ENCODE measurements at places on chromosomes 12 and 14.

GRCh38 chr14:64821651-64822050 is 58.1 kb downstream of the SPTB start:
- DNase-seq, result no peak

GRCh38 chr12:66539431-66539830 is 139.4 kb downstream of the GRIP1 start:
- DNase-seq, result no peak

- DNase-seq, result no peak
Observed at GRCh38 chr12:76628745-76629144, 69.2 kb upstream of the OSBPL8 start.

GRCh38 chr12:112172556-112173324 is 47.4 kb downstream of the TRAFD1 start:
- DNase-seq, result no peak

DNA sequence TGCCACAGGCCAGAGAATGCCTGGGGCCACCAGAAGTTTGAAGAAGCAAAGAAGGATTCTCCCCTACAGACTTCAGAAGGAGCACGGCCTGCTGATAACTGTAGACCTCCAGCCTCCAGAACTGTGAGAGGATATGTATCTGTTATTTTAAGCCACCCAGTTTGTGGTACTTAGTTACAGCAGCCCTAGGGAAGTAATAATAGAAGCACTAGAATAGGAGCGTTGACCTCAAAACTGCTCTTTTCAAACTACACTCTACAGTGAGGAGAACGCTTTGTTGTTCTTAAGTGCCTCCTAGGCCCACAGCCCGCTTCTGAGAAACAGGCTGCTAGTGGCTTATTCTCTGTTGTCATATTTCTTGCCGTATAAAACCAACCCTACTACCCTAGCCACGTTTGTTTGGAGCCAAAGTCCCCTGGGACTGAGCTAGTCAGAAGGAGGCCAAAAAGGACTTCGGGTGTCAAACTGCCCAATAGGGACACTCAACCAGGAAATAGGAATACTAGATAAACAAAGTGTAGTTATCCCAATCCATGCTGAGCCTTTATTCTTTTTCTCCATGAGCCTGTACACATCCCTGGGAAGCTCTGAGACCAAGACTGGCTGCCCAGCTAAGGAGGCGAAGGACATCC is 38.5 kb upstream of the FRS2 start:
- no peak for DNase-seq

DNA sequence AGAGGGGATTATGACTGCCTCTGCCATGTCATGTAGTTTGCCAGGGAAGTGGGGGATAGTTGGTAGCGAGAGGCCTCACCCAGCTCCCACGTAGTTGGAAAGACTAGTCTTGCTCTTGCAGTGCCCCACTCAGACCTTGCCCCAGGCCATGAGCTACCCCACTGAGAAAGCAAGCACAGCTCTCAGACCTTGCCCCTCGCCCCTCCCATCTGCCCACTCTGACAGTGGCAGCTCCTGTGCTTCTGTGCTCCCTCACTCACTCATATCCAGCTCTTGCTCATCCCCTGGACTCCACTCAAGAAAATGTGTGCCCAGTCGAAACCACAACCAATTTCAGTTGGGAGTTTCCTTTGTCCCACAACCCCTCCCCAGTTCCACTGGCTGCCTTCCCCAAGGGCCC is 55.5 kb upstream of the BDKRB2 start:
- no peak for DNase-seq

GRCh38 chr12:22415342-22416309 is 81.1 kb upstream of the ST8SIA1 start:
- no peak for DNase-seq

DNA sequence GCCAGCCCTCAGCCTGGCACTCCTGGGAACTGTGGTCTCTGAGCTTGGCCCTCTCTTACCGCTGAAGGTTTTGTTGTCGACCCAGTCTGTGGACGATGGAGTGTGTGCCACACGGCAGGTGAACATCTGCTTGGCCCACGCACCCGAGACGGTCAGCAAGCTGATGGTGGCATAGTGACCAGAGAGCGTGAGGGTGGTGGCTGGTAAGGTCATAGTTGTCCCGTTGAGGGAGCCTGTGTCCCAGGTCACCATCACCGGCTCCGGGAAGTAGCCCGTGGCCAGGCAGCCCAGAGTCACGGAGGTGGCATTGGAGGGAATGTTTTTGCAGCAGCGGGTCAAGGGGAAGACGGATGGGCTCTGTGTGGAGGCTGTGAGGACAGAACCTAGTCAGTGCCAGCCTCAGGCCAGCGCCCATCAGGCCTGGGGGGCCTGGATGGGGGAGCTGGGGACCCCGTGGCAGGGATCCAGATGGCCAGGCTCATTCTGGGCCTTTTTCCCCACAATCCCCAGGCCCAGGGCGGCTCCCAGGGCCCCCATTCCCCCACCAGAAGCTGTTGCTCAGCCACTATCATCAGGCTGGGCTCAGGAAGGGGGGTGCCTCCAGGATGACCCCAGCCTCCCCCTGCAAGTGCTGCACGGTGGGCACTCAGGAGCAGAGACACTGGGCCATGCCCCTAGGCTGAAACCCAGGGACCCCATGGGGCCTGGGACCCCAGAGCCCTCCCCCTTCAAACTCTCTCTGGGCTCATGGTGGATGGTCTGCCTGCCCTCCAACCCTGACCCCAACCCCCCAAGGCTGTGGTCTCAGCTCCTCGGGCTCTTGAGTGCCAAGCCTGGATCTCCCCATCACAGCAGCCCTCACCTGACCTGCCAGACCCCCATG is 75.2 kb downstream of the TMEM121 start:
- no peak for DNase-seq

DNA sequence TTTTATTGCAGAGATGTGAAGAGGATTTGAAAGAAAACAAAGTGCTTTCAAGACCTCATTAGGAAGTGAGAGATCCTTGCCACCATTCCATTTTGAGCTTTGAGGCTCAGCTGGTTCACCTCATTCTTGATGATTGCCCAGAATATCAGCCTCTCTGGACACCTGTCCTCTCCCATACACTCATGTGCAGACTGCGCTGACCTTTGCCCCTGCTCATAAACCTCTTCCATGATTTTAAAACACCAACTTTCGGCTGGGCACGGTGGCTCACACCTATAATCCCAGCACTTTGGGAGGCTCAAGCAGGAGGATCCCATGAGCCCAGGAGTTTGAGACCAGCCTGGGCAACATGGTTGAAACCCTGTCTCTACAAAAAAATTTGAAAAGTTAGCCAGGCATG is 8.9 kb downstream of the COX14 start:
- no peak for DNase-seq

- no peak for DNase-seq
Observed at GRCh38 chr12:124365726-124366430, 71.0 kb downstream of the RFLNA start.

- no peak for DNase-seq
Observed at GRCh38 chr12:96327346-96327745, 72.9 kb downstream of the CDK17 start.

DNA sequence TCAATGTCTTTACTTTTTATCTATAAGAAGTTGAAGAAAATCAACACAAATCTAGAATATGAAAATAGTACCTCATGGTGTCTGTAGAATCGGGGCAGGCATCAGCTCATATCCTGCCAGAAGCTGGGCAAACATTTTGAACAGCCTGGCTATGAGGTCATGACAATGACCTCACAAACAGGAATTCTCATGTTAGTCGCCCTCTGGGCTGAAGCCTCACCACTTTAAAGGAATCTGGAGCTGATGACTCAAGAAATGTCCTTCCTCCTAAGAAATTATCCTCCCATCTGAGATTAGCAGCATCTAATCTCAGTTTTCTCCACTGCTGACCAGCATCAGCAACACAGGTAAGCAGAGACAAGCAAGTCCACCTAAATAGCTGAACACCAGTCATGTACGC is 27.1 kb downstream of the CLIP1 start:
- DNase-seq, result peak; percentile 83

GRCh38 chr12:68279227-68280054 is 26.0 kb upstream of the IL22 start:
- DNase-seq, result no peak

- DNase-seq, result no peak
Observed at GRCh38 chr12:2410496-2410895, 357.7 kb downstream of the CACNA1C start.

DNA sequence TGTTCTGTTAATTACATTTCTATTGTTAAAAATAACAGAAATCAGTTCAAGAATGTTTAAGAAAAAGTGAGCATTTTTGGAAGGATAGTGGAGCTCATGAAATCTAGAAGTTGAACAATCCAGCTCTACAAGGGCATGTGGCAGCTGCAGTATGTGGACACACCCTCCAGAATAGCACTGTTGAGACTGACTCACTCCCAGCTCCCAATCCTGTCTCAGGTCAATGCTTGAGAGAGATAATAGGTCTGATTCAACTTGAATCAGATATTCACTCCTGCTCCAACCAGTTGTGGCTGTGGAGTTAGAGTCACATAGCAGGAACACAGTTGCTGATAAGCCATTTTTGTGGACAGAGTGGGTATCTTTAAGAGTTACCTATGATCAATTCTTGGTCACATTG is 113.0 kb upstream of the NTF3 start:
- DNase-seq, result no peak

- DNase-seq, result no peak
Observed at GRCh38 chr12:51925346-51926063, 18.2 kb downstream of the ACVRL1 start.

- DNase-seq, result no peak
Observed at GRCh38 chr12:132003846-132004245, 54.1 kb downstream of the EP400 start.

- DNase-seq, result no peak
Observed at GRCh38 chr12:45223868-45224267, 8.0 kb downstream of the ANO6 start.

DNA sequence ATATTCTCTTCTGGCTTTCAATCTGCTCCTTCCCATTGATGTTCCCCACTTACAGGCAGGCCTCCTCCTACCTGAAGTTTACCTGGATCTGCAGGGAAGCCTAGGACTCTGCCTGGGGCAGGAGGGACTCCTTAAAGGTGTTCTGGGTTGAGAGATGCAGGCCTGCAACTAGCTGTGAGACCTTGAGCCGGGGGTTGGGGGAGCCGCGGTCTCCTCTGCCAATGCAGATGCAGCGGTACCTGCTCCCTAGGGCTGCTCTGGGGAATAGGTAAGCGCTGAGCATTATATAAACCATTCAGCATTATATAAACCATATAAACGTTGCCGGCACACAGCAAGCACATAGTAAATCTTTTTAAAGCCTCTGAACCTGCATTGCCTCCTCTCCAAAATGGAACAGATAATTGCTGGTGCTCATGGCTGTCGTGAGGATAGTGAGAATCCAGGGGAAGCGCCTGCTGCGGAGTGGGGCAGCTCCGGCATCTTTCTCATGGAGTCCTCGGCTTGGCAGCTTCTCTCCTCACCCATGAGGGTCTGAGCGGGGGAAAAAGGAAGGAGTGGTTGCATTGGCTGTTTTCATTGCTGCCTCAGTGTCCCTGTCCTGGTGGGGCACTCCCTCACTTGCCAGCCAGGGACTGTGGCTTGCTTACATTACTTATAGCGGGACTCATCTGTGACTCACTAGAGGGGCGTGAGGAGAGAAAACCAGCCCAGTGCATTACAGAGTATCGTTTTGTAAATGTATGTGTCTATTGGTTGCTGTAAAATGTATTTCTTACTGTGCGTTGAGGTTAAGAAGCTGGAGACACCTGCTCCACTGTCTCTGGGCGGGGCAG is 12.5 kb upstream of the KRT80 start:
- no peak for DNase-seq

DNA sequence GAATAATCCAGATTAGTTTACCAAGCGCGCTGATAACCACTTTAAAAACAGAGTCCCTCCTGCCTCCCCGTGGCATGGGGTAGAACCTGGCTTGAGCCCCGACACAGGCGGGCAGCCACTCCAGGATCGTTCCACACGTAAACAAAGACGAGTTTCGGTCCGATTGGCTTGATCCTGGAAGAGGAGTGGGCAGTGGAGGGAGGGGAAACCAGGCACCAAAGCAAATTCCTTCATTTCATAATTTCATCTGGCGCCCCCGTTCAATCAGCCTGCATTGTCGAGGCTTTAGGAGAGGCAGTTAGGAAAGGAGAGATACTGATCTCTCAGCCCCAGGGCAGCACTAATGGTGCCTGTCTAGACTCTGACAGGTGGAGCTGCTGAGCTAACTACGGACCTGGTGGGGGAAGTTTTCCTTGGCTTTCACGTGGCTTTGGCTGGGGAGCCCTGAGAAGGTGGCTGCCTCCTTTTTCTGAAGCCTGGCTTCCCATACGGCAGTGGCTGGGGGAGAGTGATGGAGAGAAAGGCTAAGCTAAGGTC is 751 bp upstream of the GPRC5A start:
- DNase-seq, result peak; percentile 61

DNA sequence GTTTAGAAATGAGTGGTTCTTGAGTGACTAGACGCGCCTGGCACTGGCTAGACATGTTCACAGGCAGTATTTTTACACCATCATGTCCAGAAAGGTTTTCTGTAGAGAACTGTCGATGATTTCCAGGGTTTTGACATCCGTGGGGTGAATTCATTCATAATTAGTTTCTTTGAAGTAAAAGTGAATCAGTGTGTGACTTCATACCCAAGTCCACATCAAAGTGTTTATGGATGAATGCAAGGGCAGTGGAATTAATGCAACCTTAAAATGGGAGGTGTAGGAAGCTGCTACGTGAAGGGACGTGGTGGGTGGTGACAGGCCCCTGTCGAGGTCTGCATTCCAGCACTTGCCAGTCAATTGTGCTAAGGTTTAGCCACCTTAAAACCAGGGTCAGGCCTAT is 38.4 kb upstream of the ELK3 start:
- DNase-seq, result no peak

DNA sequence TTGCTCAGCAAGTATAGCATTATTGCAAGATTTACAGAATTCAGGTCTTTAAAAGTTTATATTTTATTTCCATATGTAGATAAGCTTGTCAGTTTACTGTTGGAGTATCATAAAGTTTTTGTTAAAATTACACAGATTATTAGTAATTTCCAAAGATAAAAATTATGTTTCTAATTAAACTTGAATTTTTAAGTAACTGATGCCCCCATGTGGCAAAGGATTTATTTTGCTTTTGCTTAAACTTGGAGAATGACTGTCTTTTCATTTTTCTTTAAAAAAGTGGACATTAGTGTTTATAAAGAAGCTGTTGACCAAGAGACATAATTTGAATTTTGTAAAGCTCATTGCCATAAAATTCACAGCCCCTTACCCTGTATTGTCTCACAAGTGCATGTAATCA is 45.8 kb downstream of the ETNK1 start:
- DNase-seq, result no peak

DNA sequence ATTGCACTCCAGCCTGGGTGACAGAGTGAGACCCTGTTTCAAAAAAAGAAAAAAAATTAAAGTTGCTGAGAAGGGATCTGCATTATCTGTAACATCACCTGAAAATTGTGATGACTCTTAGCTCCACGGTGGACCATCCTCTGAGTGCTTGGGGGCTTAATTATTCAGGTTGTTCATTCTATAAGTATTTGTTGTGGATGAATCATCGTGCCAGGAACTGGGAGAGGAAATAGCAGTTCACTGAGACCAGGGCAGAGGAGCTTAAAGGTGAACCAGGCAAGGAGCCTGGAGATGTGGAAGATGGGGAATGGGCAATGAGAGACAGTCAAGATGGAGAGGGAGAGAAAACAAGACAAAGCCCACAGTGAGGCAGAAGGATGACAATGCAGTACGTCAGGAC is 25.5 kb upstream of the GSC start:
- DNase-seq, result no peak
